ENCODE measurements at places on chromosomes 3 and 15.

GRCh38 chr15:72099155-72099554 is 18.8 kb downstream of the MYO9A start:
- DNase-seq, result no peak

DNA sequence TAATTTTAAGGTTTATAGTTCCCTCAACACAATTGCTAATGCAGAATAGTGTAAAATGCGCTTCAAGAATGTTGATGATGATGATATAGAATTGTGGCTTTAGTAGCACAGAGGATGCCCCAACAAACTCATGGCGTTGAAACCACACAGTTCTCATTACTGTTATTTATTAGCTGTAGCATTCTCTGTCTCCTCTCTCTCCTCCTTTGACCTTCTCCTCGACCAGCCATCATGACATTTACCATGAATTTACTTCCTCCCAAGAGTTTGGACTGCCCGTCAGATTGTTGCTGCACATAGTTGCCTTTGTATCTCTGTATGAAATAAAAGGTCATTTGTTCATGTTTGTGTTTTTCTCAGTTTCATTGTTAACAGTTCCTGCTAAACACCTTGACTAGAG is 27.8 kb upstream of the CRTC3 start:
- no peak for DNase-seq

DNA sequence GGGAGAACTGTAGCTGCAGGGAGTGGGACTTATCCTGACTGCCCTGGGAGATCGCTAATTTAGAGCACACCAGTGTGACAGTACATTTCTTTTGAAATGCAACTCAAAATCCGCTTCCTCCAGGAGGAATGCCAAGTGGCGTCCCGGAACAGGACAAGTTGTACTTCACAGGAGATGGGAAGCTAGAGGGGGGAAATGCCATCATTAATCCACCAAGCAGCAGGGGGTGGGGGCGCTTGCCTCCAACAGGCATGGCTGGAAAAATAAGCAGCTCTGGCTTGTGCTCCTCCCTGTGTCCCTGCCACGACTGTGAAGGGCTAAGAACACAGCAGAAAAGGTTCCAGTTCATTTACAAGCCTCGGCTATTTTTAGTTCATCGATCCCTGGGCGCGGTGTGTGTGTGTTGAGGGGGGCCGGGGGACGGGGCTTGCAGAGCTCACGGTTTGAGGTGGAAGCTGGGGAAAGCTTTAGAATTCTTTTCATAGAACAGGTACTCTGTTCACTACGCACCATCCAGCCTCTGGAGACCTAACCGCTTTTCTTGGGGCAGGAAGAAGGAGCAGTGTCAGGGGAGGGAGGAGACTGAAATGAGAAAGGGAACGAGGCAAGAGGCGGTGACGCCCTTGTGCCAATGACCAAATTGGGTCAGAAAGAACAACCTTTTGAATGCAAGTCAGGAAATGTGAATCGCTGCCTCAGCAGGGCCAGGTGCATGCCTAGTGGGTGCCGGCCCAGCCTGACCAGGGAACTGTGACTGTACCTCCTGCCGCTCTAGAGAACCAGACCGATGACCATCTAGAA is 51.8 kb upstream of the DGKG start:
- no peak for DNase-seq

DNA sequence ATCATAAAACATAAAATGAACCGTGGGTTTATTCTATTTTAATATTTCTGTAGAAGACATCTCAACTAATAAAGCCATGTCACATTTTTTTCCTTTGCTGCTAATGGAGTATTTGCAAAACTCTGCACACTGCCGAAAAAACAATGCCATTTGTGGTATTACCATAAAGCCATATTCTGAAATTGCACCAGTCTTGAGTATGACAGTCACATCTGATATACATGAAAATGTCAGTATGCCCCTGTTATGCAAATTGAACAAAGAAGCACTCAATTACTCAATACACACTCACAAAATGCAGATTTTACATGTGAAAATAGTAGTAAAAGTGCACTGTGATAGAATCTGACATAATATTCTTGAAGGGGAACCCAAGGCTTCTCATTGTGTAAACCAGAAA is 55.2 kb upstream of the CPB1 start:
- DNase-seq, result no peak

DNA sequence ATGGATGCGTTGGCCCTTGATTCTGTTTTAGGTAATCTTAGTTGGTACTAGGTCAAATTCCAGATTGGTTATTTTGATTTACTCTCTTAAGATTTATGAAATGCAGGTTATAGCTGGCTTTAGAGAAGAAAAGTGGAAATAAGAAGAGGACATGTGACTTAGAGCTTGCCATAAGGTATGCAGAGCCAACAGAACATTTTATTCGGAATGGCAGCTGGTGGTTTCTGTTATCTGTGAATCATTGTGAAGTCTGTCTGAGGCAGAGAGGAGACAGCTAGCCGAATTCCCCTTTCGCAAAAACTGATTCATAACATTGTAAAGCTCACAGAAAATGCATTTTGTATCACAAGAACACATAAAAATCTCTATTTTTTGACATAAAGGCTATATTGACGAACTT is 82.1 kb downstream of the FILIP1L start:
- DNase-seq, result no peak
